LHCN-M2 (cell line): ENCODE measurements at places on chromosomes 4 and X.
A peak's percentile ranks its signal among the peaks of the same experiment; 100 is the strongest.

DNA sequence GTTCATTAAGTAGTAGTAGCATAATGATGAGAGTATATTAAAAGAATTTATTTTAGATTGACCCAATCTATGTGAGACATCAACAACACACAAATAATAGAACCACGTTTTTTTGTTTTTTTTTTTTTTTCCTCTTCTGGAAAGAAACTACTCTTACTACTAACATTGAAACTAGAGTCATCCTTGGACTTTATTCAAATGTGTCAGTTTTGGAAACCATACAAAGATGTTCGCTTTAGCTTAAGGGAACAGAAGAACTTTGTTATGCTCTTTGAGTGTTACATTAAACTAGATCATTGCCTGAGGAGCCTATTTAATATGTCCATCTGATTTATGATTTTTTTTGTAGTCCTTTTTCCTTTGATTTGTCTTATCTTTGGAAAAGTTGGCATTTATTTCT lies 166.7 kb downstream of the RPA4 start:
- DNase-seq: no peak

- DNase-seq: peak; percentile 17
Measured at GRCh38 chr4:146522869-146523205, 1.1 kb upstream of the SLC10A7 start.

DNA sequence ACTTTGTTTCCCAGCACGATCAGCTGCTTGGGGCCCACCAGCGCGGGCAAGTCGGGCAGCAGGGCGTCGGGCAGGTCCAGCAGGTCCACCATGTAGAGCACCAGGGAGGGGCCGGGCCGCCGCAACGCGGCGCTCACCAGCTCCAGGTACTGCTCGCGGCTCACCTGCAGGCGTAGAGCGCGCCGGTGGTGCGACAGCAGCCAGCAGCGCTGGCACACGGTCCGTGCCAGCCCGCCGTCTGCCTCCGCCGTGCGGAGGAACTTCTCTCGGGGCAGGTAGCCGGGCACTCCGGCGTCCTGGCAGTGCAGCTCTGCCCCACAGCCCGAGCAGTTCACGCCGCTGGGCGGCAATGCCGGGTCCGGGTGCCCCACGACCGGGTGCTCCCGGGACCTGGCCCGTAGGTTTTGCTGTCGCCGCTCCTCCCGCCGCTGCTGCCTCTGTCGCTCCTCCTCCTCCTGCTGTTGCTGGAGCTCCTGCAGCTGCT lies 527 bp downstream of the NOA1 start:
- no peak for DNase-seq

DNA sequence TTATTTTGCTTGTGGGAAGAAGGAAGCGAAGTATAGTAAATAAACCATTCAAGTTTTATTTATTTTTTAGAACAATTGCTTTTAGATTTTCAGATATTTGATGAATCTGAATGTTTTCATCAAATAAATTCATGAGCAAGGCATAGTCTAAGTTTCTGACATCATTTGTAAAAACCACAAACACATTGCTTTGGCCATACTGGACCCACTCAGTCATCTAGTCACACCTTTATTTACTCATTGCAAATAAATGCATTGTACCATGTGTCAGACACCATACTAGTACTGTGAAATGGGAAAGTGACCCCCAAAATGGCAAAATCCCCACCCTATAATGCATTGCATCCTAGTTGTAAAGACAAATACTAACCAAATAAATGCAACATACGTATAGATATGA lies 449.1 kb upstream of the SMIM31 start:
- DNase-seq: peak; percentile 55

GRCh38 chr4:57424232-57424897 lies 314.2 kb upstream of the IGFBP7 start:
- peak; percentile 19 for DNase-seq

DNA sequence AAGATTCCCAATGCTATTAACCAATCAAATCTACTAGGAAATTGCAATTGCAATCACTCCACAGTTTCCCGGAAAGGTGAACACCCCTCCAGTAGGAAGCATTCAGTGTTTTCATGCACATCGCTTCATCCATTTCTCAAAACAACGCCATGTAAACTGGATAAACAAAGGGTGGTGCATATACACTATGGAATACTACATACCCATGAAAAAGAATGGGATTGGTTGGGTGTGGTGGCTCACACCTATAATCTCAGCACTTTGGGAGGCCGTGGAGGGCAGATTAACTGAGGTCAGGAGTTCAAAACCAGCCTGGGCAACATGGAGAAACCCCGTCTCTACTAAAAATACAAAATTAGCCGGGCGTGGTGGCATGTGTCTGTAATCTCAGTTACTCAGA lies 29.1 kb downstream of the DHRSX start:
- no peak for DNase-seq

DNA sequence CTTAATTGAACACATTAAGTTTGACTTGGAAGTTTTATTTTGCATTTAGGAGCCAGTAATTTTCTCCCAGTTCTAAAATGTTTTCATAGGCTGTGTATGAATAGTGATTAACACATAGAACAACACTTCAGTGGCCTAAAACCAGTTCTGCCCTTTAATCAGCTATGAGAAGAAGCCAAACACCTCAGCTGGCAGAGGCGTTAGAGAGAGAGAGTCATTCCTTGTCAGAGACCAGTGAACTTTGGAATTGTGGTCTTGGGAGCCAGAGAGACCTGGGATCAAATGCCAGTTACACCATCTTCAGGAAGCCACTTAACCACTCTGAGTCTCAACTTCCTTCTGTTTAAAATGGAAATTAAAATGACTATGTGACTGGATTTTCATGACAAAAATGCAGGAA lies 39.3 kb upstream of the PRPS2 start:
- no peak for DNase-seq

DNA sequence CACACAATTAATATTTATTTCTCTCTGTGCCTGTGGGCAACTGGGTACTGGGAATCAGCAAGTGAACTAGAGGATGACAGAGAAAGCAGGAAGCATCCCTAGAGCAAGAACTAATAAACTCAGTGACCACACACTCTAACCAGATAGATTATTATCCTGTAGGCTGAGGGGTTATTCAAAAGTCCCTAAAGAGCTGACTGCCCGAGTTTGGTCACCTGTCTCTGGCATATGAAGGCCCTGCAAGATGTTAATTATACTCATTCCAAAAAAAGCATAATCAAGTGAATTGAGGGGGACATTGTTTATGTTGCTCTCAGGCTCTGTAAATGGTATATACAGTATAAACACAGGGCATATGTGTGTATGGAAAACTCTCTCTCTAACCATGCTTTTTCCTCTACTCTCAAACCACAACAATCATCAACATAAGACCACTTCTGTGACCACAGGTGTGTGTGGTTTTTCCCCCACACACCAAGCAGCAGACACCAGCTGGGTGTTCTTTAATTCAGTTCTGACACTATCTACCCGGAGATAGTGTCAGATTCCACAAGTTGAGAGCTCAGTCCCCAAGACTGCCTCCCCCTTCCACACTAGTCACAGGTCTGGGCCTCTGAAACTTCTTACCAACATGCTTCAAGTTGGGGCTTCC lies 6.2 kb upstream of the HPSE start:
- DNase-seq: peak; percentile 23

- DNase-seq: no peak
Measured at GRCh38 chr4:173254646-173255045, 79.5 kb downstream of the HMGB2 start.

- peak; percentile 8 for DNase-seq
Measured at GRCh38 chr4:126592088-126592487, 1040.7 kb upstream of the INTU start.

DNA sequence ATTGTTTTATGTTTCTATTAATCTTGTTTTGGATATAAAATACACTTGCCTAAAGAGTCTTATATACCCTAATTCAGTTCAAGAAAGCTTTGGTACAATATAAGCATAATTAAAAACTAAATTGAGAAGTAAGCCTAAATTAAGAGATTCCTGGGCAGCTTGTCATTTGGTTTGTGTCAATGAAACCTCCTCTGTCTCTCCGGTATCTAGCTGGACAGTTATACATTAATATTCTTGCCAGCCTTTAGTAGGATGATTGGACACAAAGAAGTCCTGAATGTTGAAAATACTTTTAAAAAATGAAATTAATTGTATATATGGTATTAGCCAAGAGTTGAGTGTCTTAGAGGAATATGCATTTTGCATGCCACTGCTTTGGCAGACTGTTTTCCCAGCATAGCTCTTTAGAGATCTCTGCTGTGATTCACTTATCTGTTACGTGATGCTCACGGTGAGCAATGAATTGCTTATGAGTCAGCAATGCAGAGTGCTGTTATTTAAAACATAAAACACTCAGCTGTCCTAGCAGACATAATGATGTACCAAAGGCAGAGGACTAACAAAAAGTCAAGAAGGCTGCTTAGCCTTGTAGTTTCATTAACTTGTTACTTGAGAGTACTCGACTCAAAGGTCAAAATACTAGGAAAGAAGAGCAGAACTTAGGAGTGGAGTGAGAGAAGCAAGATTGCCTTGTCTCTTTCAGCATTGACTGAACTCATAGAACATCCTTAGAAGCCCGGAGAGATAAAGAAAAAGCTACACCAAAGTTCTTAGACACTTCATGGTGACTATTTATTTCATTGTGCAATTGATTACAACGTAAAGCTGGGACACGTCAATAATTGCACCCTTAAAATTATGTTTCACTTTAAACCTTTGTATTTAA lies 1296.1 kb upstream of the PCDH7 start:
- peak; percentile 91 for DNase-seq

GRCh38 chr4:48949518-48950219 lies 36.4 kb upstream of the CWH43 start:
- DNase-seq: peak; percentile 72

GRCh38 chr4:132763465-132763864 lies 385.6 kb upstream of the PCDH10 start:
- DNase-seq: no peak

GRCh38 chr4:184768296-184768695 lies 34.4 kb upstream of the CENPU start:
- DNase-seq: no peak
